BE2C (cell line): ENCODE measurements at places on chromosomes 12 and 14.

GRCh38 chr12:104306376-104306775 lies 2.8 kb downstream of the EID3 start:
- DNase-seq, result no peak

GRCh38 chr12:57476162-57476992 lies 3.3 kb downstream of the ARHGAP9 start:
- DNase-seq, result no peak

DNA sequence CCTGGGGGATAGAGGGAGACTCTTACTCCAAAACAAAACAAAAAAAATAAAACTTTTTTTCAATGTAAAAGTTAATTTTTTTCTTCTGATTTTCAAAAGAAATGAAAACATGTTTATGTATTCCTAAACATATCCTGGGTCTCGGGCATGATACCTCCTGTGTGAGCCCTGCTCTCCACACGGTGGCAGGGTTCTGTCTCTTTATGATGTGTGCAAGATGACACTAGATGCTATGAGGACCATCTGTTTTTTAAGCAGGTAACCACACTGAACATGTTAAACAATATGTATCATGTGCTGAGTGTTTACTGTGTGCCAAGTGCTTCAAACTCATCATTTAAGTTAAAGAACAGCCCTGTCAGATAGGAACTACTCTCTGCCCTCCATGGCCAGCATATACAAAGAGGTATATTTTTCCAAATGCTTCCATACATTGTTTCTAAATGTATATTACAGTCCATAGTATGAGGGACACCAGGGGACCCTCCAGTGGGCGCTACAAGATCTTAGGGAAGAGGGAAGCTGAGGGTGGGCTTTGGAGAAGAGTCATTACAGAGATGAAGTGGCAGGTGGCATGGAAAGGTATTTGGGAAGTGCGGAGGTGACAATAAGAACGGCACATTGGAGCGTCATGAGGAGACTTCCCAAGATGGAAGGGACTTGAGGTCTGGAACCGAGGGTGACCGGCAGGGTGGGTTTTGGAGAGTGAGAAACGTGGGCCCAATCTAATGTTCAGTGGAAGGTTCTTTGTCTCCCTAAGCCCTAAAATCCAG lies 28.5 kb downstream of the FOS start:
- peak; percentile 64 for DNase-seq

DNA sequence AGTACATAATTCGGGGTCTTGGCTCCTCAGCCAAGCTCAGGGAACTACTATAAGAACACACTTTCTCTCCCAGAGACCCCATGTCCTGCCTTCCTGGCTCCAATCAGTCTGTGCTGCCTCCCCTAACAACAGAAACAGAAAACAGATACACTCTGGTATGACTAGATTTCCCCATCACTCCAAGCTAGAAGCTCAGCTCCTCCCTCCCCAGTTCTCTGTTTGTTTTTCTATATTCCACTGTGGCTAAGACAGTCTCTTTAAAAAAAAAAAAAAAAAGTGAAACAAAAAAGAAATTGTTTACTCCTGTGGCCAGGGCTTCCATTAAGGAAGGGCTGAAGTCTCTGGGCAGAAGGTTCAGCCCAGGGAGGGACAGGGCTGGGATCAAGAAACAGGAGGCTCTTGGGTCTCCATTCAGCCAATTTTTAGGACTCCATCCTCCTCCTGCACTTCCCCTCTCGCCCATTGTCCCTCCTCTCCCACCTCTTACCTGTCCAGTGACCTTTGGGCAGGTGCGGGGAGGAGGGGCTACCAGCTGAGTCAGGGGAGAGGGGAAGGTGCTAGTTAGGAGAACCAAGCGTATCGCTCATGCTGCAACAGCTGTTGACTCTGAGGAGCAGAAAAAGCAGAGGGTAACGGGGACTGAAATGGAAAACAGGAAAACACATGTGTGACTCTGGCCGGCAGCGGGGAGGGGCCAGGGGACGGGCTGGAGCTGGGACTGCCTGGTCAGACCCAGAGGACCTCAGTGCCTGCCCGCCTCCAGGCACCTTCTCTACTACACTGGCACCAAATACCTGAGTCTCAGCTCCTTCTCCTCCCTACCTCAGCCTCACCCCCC lies 4.1 kb upstream of the SLC7A7 start:
- DNase-seq, result no peak

- no peak for DNase-seq
Measured at GRCh38 chr12:65125975-65126374, 4.9 kb upstream of the WIF1 start.

DNA sequence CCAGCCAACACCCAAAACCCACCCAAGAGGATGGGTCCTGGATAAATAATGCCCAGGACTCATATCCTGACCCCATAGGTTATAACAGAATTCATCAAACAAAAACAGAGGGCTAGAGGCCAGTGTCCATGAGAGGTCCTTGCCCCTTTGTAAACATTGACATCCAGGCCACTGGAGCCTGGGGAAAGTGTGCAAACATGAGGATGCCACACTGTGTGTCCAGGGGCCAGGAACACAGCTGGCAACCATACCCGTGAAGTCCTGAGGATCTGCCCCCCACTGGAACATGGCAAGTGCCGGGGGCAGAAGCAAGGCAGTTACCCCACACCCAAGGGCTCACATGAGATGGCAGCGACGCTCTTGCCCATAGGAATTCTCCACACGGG lies 4.2 kb upstream of the KMT2D start:
- no peak for DNase-seq

DNA sequence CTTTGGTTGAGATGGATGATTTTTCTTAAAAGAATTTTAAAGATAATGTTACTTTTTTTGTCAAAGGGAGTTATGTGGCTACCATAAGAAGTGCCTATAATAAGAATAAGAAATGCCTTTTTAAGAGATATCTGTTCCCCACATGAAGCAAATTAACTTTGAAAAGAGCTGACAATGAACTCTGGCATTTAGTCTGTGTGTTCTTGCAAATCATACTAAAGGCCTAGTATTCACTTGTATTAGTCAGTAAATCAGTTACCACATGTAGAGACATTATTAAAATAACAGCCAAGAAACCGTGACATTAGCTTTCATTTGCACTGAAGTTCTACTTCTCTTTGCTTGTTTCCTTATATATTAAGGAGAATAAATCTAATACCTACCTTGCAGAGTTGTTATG lies 296.3 kb downstream of the CCDC91 start:
- no peak for DNase-seq

DNA sequence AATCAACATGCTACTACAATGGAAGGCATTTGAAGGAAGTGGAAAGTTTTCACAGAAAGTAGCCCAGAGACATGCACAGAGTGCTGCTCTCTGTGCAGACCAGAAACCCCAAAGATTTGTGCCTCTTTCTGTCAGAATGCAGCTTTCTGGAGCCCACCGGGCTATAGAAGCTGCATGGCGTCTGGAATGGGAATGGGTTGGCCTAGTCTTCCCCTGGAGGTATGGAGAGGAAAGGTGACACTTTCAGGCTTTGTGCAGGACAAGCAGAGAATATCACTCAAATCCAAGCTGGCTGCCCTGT lies 21.3 kb upstream of the ZFP36L1 start:
- DNase-seq, result no peak

DNA sequence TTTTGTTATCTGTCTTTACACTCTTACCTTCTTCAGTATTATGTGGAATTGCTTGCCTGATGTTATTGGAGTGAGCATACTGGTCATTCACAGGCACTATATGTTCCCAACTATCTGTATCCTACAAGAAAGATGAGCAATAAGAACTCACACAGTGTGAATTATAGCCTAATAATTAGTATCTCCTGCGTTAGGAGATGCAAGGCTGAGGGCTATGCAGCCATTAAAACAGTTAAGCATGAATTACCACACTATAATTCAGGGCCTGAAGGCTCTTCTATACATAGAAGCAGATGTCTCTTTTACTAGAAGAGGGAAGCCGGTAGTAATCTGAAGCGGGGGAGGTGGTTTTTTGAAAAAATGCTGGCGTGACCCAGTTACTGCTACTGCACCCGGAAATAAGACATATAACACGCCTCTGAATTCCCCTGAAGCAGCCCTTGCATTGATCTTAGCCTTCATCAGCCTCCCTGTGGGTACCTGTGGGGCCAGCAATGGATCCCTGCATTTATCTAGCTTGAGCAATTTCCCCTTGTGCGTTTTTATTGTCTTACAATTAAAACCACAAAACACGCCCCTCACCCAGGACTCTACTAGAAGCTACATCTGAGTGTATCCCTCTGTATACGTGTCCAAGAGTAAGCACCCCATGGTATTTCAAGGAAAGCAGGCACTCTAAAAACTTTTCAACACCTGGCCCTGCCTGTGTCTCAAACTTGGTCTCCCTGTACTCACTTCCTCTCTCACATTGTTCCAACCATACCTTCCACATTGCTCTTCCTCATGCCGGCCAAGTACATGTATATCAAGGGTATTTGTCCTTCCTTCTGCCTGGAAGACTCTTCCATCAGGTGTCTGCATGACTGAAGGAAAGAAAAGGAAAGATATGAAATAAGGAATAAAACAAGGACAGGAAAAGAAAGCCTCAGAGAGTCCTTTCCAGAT lies 210.9 kb upstream of the ARID2 start:
- DNase-seq, result no peak

DNA sequence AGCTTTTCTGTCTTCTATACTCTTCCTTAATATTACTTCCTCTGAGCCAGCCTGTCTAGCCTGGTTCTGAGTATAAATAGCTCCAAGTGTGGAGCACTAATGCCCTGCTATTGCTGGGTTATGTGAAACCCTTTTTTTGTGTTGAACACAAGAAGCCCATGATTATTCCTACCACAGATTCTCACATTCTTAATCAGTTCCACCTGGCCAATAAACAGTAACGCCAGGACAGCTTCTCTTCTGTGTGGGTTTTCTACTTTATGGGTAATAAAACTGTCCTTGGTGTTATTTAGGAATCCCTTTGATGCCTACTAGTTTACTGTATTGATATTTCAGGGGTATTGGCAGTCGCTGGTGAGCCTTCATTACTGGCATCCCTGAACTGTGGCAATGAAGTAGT lies 48.9 kb upstream of the LRIG3 start:
- no peak for DNase-seq

DNA sequence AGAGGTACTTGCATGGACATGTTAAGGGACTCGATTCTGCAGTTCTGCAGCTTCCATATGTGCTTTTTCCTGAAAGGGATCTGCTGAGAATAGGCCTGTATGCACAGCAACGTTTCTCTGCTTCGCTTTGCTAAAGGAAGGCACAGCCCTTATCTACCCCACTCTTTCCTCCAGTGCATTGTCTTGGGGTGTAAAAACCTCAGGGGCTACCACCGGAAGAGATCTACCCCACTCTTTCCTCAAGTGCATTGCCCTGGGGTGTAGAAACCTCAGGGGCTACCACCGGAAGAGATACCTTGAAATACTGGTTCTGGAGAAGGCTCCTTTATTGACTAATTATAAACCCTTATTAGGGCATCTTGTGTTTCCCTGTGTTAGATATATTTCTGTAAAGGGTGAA lies 52.9 kb downstream of the SEL1L start:
- DNase-seq, result no peak

- no peak for DNase-seq
Measured at GRCh38 chr12:2161473-2161872, 108.7 kb downstream of the CACNA1C start.

DNA sequence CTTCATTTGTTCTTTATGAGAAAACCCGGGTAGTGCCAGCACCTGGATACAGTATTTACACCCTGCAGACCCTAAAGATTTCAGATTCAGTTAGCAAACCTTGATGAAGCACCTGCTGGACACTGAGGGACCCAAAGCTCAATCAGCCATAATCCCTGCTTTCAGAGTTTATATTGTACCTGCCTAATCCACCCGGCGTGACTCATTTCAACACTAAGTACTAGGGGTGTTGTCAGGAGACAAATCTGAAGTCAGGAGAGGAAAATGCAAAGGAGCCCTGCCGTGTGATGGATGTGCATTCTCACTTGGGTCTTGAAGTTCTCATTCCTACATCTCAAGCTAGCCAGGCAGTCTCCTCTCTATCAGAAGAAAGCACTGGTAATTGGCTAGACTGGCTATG lies 176.7 kb upstream of the BCL2L14 start:
- DNase-seq, result no peak

DNA sequence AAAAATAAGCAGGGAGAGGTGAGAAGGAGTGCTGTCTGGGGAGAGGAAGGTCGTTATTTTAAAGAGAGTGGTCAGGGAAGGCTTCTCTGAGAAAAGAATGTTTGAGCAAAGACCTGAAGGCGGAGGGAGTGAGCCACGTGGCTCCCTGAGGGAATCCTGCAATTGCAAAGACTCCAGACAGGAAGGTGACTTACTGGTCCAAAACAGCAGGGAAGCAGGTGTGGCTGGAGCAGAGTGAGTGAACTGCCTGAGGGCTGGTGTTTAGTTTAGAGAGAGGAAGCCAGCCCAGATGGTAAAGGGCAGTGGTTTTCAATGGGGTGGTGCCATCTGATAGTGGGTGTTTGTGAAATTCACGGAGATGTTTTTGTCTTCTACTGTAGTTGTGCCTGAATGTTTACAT lies 58.8 kb upstream of the LTA4H start:
- peak; percentile 23 for DNase-seq

GRCh38 chr12:103102225-103102744 lies 144.8 kb downstream of the ASCL1 start:
- DNase-seq, result no peak

GRCh38 chr14:71190770-71191374 lies 283.6 kb downstream of the PCNX1 start:
- no peak for DNase-seq

DNA sequence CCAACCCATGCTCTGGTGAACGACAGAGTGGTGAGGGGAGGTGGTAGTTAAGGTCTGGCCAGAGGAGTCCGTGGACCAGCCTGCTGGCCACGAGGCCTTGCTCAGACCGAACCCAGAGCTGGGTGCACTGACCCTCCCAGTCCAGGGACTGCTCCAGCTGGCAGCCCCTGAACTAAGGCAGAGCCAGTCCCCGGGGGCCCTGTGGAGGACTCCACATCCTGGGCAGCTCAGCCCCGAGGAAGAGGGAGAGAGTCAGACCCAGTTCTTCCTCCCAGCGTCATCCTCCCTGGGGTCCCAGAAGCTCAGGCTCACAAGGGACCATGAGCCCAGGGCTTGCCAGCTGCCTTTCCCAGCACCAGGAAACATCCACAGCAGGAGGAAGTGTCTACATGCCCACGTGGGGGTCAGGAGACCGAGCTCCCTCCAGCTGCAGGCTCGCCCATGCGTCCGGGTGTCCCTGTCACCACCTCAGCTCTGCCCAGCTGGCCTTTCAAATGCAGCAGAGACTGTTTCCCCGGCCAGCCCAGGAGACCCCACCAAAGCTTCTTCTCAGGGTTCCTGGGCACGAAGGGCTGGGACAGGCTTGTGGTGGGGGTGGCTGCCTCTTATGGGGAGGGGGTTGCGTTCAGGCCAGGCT lies 194.4 kb downstream of the KIF26A start:
- DNase-seq, result no peak

GRCh38 chr12:89836026-89836425 lies 127.4 kb upstream of the ATP2B1 start:
- DNase-seq, result no peak

GRCh38 chr12:106594447-106594846 lies 11.6 kb downstream of the RFX4 start:
- DNase-seq, result no peak

GRCh38 chr12:55642267-55642666 lies 5.6 kb downstream of the OR10P1 start:
- no peak for DNase-seq
